CD8-positive, alpha-beta memory T cell (primary cell): ENCODE measurements at places on chromosomes 12 and 14.

DNA sequence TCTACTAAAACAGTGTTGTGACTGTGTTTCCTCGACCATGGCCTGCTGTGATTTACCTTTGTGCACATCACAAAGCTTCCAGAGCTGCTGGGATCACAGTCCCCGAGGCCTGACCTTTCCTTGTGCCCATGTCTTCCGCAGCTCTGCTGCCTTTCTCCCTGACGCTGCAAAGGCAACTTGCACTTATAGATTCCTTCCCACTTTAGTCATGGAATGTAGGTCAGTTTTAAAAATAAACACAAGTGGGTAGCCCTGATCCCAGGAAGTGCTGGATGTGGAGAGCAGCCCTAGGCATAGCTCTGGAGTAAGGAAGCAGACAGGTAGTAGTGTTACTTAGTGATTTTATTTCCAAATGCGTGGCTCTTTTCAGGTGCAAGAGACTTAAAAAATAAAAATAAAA, 825.7 kb downstream of the AACS start:
- no peaks in the 10 kb centered on the region for H3K4me1 ChIP-seq
- H3K27me3 ChIP-seq: no peaks in the 10 kb centered on the region
- H3K27ac ChIP-seq: no peak overlapping the region
- DNase-seq: no peak

GRCh38 chr14:28653521-28653920, 113.1 kb upstream of the FOXG1 start:
- no peaks in the 10 kb centered on the region for H3K36me3 ChIP-seq
- H3K27me3 ChIP-seq: no peaks in the 10 kb centered on the region
- no peak overlapping the region for H3K27ac ChIP-seq

GRCh38 chr12:109088818-109089217, 4.5 kb downstream of the ALKBH2 start:
- H3K4me1 ChIP-seq: peaks cover 21% of the 10 kb centered on the region
- peaks cover 23% of the 10 kb centered on the region for H3K36me3 ChIP-seq
- H3K4me3 ChIP-seq: no peak overlapping the region
- no peak overlapping the region for H3K27ac ChIP-seq

DNA sequence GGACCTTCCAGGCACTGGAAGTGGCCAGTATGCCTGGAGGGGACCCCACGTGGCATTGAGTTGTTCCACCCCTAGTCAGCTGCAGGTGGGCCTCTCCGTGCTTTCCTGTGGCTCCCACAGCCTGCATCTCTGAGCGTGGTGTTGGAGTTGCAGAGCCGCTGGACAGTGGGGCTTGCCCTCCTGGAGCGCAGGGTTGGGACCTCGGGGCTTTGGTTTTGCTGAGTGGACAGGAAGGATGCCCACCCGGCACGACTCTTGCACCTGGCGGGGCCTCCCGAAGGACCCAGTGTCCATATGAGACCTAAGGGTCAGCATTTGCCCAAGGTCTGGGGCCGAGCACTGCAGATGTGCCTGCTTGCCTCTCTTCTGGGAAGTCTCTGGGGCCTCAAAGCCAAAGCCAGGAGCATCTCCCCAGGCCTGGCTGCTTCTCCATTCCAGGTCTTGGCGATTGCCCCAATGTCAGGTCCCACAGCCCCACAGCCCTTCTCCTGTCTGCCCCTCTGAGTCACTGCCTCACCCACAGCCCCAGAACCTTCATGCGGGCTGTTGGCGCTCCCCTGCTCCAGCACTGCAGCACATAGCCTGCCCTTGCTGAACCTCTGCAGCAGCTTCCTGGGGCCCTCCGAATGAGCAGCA, 1.5 kb downstream of the PACS2 start:
- peak overlapping the region; percentile 55 for H3K4me3 ChIP-seq
- no peak overlapping the region for H3K27ac ChIP-seq
- DNase-seq: no peak
- H3K27me3 ChIP-seq: no peaks in the 10 kb centered on the region
- peaks cover 16% of the 10 kb centered on the region for H3K4me1 ChIP-seq
- no peaks in the 10 kb centered on the region for H3K36me3 ChIP-seq

GRCh38 chr12:16324772-16325171, 22.7 kb upstream of the MGST1 start:
- DNase-seq: no peak
- no peaks in the 10 kb centered on the region for H3K27me3 ChIP-seq
- H3K36me3 ChIP-seq: no peaks in the 10 kb centered on the region
- no peak overlapping the region for H3K27ac ChIP-seq

GRCh38 chr12:11509326-11509725, 114.0 kb upstream of the PRB2 start:
- DNase-seq: no peak
- H3K4me3 ChIP-seq: no peak overlapping the region
- H3K27ac ChIP-seq: no peak overlapping the region
- H3K4me1 ChIP-seq: no peaks in the 10 kb centered on the region
- H3K36me3 ChIP-seq: no peaks in the 10 kb centered on the region

- H3K36me3 ChIP-seq: no peaks in the 10 kb centered on the region
- no peak for DNase-seq
- H3K27ac ChIP-seq: no peak overlapping the region
Measured at GRCh38 chr12:39723831-39724230, 104.2 kb upstream of the ABCD2 start.

GRCh38 chr12:30661210-30661609, 34.5 kb downstream of the IPO8 start:
- H3K4me3 ChIP-seq: no peak overlapping the region
- H3K36me3 ChIP-seq: peaks cover 14% of the 10 kb centered on the region
- no peak for DNase-seq
- peak overlapping the region; percentile 15 for H3K27ac ChIP-seq

GRCh38 chr12:27682534-27682933, 13.7 kb upstream of the REP15 start:
- no peaks in the 10 kb centered on the region for H3K36me3 ChIP-seq
- H3K4me3 ChIP-seq: no peak overlapping the region
- no peak overlapping the region for H3K27ac ChIP-seq

GRCh38 chr12:85325442-85325841, 45.4 kb downstream of the ALX1 start:
- DNase-seq: no peak
- no peaks in the 10 kb centered on the region for H3K4me1 ChIP-seq
- no peak overlapping the region for H3K4me3 ChIP-seq
- no peak overlapping the region for H3K27ac ChIP-seq
- H3K36me3 ChIP-seq: no peaks in the 10 kb centered on the region

- H3K4me1 ChIP-seq: no peaks in the 10 kb centered on the region
- H3K4me3 ChIP-seq: no peak overlapping the region
- H3K36me3 ChIP-seq: no peaks in the 10 kb centered on the region
- H3K27ac ChIP-seq: no peak overlapping the region
Measured at GRCh38 chr14:103818870-103819269, 28.5 kb downstream of the PPP1R13B start.

DNA sequence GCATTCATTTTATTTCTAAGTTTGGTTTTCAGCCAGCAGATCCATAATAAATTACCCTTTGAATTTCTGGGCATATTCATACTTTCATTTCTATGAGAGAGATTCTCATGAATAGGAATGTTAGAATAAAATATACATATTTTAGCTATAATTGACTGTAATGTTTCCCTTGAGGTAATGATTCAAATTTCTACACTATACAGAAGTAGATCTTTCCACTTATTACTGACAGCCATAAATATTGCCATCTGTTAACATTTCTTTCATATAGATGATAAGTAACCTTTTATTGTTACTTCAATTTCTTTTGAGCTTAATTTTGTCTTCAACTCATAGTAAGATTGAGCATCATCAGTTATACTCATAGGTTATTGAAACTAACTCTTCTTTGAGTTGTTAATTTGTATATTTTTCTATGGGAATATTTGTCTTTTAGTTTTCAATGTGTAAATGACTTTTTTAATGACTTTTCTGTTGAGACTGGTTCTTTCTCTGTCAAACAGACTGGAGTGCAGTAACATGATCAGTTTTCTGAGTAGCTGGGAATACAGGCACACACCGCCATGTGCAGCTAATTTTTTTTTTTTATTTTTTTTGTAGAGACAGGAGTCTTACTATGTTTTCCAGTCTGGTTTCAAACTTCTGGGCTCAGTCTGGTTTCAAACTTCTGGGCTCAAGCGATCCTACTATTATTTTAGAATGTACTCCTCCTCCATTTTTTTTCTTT, 991.6 kb downstream of the SLC6A15 start:
- no peak overlapping the region for H3K4me3 ChIP-seq
- H3K36me3 ChIP-seq: no peaks in the 10 kb centered on the region
- H3K27me3 ChIP-seq: no peaks in the 10 kb centered on the region
- H3K4me1 ChIP-seq: no peaks in the 10 kb centered on the region
- no peak for DNase-seq

GRCh38 chr14:87745507-87746118, 247.4 kb downstream of the GALC start:
- H3K27ac ChIP-seq: no peak overlapping the region
- H3K27me3 ChIP-seq: no peaks in the 10 kb centered on the region
- DNase-seq: no peak
- no peaks in the 10 kb centered on the region for H3K4me1 ChIP-seq

DNA sequence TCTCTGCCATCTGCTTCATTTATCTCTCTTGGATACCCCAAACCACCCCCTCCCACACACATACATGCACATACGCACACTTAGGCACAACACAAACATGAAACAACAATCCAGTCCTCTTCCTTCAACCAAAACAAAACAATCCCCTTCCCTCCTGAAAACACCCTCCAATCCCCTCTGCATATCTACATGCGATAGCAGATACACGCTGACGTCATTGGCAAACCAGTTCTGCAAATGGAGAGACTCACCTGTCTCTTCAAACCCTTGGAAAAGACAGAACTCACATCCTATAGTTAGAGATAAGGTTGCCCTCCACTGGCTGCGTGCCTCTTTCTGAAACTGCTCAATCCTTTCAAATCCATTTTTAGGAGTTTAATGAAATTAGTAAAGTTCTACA, 37.2 kb upstream of the RMST start:
- no peak overlapping the region for H3K27ac ChIP-seq
- no peaks in the 10 kb centered on the region for H3K4me1 ChIP-seq
- no peaks in the 10 kb centered on the region for H3K27me3 ChIP-seq
- H3K36me3 ChIP-seq: no peaks in the 10 kb centered on the region
- no peak overlapping the region for H3K4me3 ChIP-seq
- no peak for DNase-seq

GRCh38 chr12:50246873-50247612, 36.3 kb downstream of the LIMA1 start:
- no peaks in the 10 kb centered on the region for H3K4me1 ChIP-seq
- H3K27me3 ChIP-seq: no peaks in the 10 kb centered on the region
- H3K27ac ChIP-seq: no peak overlapping the region
- H3K36me3 ChIP-seq: no peaks in the 10 kb centered on the region
- DNase-seq: no peak

- H3K36me3 ChIP-seq: no peaks in the 10 kb centered on the region
- no peaks in the 10 kb centered on the region for H3K4me1 ChIP-seq
- DNase-seq: no peak
- H3K27me3 ChIP-seq: no peaks in the 10 kb centered on the region
Measured at GRCh38 chr12:3311027-3311402, 180.0 kb upstream of the PRMT8 start.

GRCh38 chr12:7503686-7504415, at the start of gene CD163:
Gene CD163 (minus strand): TSS chr12:7503777. CDS start chr12:7503690, 87 bp downstream.
- no peak for DNase-seq
- H3K36me3 ChIP-seq: no peaks in the 10 kb centered on the region
- no peak within 1 kb of the TSS for H3K27ac ChIP-seq
- H3K4me3 ChIP-seq: no peak within 1 kb of the TSS
- no peaks in the 10 kb centered on the region for H3K4me1 ChIP-seq
- H3K27me3 ChIP-seq: no peaks in the 10 kb centered on the region

GRCh38 chr14:96192975-96193805, 11.4 kb upstream of the BDKRB2 start:
- no peaks in the 10 kb centered on the region for H3K36me3 ChIP-seq
- DNase-seq: no peak

GRCh38 chr12:50107416-50108268, 3.8 kb downstream of the GPD1 start:
- DNase-seq: no peak
- no peak overlapping the region for H3K27ac ChIP-seq
- no peaks in the 10 kb centered on the region for H3K36me3 ChIP-seq
- H3K4me1 ChIP-seq: peaks cover 5% of the 10 kb centered on the region
- no peaks in the 10 kb centered on the region for H3K27me3 ChIP-seq

DNA sequence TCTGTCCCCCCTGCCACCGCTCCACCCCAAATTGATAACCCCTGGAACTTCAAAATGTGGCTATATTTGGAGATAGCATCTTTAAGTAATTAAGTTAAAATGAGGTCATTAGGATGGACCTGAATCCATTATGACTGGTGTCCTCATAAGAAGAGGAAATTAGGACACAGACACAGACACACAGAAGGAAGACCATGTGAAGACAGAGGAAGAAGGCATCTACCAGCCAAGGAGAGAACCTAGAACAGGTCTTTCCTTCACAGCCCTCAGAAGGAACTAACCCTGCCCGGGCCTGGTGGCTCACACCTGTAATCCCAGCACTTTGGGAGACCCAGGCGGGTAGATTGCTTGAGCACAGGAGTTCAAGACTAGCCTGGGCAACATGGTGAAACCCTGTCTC, 3.6 kb upstream of the HRK start:
- no peak overlapping the region for H3K27ac ChIP-seq
- H3K27me3 ChIP-seq: peaks cover 17% of the 10 kb centered on the region
- H3K4me3 ChIP-seq: no peak overlapping the region

DNA sequence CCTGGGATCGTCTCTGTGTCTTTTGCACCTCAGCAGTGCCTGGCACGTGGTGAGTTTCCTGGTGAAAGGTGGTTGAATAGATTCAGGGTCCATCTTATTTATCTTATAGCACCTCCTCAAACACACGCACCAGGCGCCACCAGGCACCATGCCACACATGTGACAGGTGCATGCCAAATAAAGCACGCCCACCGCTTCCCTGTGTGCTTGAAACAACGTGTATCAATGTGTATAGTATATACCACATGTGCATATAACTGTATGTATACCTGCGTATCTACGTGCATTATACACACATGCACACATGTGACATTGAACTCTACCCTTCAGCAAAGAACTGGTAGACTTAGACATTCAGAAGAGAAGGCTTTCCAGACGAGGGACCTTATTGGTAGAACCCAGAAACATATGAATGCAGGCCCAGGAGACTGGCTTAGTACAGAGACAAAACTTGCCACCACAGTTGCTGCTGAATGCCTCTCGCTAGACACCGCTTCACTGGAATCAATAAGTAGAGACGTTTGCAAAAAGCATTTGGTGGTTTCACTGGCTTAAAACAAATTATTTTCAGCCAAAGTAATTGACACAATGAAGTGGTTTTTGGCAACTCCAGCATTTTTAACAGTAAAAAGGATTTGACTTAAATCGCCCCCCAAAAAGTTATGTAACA, 10.0 kb downstream of the EML1 start:
- DNase-seq: no peak
- H3K4me3 ChIP-seq: no peak overlapping the region
- no peaks in the 10 kb centered on the region for H3K36me3 ChIP-seq
- peaks cover 5% of the 10 kb centered on the region for H3K27me3 ChIP-seq
- no peak overlapping the region for H3K27ac ChIP-seq
- no peaks in the 10 kb centered on the region for H3K4me1 ChIP-seq
